ENCODE measurements at places on chromosomes 6 and 20. TPM values are rescaled to one million over a fixed set of nuclear protein-coding genes. Genes with fewer than 3 reads are reported as not detected.
A peak's percentile ranks its signal among the peaks of the same experiment; 100 is the strongest.

DNA sequence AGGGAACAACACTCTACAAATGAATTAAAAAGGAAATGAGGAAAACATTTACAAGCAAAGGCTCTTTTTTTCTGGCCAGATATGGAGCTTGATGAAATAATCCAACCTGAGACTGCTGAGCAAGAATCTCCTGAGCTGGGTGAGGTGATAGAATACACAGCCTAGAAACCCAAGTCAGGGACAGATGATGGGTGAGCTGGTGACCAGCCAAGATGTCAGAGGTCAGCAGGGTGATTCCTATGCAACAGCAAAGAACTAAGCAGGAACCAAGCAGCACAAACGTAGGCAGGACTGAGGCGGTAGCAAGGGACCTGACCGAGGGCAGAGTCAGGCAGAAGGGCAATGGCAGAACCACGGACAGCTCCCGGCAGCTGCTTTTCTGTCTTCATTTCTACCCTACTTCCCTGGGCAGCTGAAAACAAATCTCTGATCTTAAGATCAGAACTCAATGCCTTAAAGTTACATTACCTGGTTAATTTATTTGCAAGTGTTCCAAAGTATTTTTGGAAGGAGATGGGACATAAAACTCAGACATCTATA lies 75.1 kb downstream of the CDC40 start:
- peak; percentile 57 for DNase-seq

GRCh38 chr6:151109361-151109760 lies 130.4 kb upstream of the AKAP12 start:
- no peak for DNase-seq

GRCh38 chr6:3019065-3019464 lies 19.4 kb downstream of the NQO2 start:
- no peak for DNase-seq

DNA sequence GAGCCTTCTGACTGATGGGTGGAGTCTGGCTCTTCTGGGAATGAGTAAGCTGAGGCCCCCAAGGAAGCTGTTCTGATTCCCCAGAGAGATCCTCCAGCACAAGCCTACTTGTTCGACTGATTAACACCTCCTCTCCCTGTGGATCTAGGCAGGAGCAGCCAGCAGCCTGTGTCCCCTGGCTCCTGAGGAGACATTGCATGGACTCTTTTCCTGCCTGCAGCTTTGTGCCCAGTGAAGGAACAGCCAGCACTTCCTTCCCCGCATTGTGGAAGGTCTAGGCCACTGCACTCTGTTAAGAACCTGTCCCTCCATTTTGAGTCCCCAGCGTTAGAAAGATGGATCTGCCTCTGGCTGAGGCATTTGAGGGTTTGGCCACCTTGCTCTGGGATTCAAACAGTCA lies 29.1 kb downstream of the LRFN2 start:
- DNase-seq: no peak

DNA sequence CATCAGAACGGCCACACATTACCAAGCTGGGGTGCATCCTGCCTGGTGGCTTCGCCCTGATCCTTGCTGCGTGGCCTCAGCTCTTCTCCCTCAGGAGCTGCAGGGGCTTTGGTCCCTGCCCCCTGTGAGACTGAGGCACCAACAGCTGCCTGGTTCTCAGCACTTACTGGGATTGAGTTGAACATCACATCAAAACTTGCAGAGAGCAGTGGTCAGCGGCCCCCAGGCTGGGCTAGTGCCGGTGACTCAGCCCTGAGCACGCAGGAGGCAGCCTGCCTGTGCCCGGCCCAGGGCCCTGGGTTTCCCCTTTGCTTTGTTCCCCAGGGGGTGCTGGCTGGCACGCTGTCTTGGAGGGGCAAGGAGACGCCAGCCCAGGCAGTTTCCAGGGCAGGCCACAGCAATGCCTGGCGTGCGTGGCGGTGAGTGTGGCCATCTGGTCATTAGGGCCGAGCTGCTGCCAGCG lies 63.3 kb downstream of the DLL1 start:
- DNase-seq: no peak

Gene TTLL9
- total RNA-seq: not detected

DNA sequence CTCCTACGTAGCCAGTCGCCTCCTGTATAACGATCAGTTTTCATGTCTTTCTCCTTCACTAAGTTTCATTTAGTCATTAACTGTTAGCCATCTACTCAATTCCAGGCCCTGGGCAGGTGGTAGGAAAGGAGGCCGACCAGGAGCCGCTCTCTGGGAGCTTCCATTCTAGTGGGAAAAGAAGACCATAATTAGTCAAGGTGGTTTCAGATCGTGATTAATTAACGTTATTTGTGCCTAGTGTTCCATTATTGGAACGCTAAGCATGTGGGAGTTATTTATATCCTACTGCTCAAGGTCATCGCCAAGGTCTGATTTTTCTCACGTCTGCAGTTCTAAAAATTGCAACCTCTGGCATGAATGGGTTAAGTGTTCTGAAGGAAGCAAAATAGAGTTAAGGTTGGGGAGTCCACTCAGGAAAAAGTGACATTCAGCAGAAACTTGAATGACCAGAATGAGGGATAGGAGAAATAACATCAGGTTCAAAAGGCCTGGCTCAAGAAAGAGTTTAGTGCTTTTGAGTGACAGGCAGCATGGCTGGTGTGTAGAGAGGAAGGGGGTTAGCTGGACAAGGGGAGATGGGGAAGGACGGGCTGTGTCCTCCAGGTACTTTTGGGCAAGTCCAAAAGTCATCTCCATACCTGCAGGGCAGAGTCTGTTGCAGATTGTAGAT lies 812 bp downstream of the SLC9A8 start:
- no peak for DNase-seq

DNA sequence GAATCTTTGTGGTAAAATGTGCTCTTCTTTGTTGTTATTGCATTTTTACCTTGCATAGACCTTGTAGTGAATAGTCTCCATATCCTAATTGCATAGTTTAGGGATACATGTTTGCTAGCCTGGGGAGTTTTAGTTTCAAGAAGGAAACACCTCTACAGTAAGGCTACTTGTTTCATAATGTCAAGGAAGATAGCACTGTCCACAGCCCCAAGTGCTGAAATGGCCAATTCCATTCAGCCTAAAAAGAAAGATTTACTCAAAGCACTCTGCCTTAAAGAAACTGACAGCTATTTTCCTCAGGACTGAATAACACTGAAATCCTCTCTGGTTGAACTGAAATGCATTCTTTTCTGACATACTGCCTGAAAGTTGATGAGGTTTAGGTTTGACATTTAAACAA lies 2.6 kb downstream of the HCRTR2 start:
- no peak for DNase-seq

DNA sequence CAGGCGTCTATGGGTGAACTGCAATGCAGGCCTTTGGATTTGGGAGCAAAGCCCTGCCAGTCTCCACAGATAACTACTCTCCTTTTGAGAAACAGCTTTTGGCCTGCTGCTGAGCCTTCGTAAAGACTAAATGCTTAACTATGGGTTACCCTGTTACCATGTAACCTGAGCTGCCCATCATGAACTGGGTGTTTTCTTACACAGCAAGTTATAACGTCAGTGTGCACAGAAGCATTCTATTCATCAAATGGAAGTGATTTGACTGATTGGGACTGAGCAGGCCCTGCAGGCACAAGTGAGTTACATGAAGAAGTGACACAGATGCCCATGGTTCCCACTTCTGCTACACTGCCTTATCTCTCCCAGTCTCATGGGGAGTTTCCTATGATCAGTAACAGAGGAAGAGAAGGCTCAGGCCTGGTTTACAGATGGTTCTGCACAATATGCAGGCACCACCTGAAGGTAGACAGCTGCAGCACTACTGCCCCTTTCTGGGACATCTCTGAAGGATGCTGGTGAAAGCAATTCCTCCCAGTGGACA lies 319.1 kb downstream of the CD83 start:
- no peak for DNase-seq

Gene MAP3K7
- total RNA-seq: 27.7 TPM

DNA sequence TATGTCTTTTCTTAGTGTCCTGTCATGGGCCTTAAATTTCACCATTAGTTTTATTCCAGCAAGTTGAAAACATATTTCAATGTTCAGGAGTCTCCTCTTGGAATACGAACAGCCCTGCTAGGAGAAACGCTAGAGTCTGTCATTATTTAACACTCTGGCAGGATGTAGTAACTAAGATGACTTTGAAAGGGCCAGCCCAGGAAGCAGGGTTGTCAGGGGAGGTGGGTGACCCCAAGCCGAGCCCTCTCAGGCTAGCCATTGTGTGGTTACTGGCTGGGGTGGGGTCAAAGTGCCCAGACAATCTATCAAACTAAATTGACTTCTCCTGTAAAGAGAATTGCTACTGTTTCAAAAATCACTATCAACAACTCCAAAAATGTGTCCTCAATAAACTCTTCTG lies 67.8 kb downstream of the LY86 start:
- no peak for DNase-seq

- no peak for DNase-seq
Observed at GRCh38 chr20:13292201-13292885, 71.3 kb downstream of the ISM1 start.

- no peak for DNase-seq
Observed at GRCh38 chr20:57831326-57831992, 121.6 kb upstream of the PMEPA1 start.

- DNase-seq: no peak
Observed at GRCh38 chr6:37173493-37174195, 3.7 kb downstream of the PIM1 start.

DNA sequence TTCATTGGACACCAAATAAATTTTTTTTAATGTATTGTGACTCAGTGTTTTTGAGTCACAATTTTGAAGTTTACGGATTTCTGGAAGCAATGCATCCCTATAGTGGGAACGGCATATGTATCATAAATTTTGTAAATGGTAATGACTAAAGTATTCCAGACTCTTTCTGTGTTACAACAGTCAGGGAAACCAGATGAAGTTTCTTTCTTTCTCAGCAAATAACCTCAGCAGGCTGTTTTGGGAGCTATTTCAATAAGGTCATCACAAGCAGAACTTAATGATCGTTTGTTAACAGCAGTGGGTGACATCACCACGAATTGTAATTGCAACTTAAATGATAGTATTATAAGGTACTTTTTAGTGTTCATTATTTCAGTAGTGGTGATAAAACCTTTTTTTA lies 52.0 kb downstream of the HIVEP1 start:
- DNase-seq: no peak

DNA sequence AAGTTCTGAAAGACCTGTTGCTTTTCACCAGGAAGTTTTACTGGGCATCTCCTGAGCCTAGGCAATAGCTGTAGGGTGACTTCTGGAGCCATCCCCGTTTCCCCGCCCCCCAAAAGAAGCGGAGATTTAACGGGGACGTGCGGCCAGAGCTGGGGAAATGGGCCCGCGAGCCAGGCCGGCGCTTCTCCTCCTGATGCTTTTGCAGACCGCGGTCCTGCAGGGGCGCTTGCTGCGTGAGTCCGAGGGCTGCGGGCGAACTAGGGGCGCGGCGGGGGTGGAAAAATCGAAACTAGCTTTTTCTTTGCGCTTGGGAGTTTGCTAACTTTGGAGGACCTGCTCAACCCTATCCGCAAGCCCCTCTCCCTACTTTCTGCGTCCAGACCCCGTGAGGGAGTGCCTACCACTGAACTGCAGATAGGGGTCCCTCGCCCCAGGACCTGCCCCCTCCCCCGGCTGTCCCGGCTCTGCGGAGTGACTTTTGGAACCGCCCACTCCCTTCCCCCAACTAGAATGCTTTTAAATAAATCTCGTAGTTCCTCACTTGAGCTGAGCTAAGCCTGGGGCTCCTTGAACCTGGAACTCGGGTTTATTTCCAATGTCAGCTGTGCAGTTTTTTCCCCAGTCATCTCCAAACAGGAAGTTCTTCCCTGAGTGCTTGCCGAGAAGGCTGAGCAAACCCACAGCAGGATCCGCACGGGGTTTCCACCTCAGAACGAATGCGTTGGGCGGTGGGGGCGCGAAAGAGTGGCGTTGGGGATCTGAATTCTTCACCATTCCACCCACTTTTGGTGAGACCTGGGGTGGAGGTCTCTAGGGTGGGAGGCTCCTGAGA lies at the start of gene HFE:
HFE (plus strand) TSS at position 146 of the 832 bp plus-strand sequence; CDS start at position 158, 12 bp downstream.
- DNase-seq: peak; percentile 57

GRCh38 chr20:62816884-62817873 lies at the start of gene COL9A3:
TSS of gene COL9A3 (plus strand) at chr20:62817050. CDS start at chr20:62817065, 15 bp downstream.
- peak; percentile 64 for DNase-seq

DNA sequence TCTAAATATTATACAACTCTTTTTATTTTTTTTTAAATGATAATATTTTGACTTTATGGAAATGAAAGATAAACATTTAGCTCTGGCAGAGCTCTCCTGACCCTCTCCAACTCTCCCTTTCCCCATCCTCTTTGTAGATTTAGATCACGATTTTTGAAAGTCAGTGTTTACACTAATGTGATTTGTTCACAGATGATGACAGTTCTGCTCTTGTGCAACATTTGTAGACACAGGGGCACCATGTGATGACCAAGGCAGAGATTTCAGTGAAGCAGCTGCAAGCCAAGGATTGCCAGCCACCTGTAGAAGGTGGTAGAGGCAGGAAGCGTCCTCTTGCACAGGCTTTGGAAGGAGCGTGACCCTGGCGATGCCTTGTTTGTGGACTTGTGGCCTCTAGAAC lies 483.2 kb downstream of the QKI start:
- DNase-seq: no peak

- no peak for DNase-seq
Observed at GRCh38 chr6:170143401-170144150, 147.3 kb downstream of the DLL1 start.

DNA sequence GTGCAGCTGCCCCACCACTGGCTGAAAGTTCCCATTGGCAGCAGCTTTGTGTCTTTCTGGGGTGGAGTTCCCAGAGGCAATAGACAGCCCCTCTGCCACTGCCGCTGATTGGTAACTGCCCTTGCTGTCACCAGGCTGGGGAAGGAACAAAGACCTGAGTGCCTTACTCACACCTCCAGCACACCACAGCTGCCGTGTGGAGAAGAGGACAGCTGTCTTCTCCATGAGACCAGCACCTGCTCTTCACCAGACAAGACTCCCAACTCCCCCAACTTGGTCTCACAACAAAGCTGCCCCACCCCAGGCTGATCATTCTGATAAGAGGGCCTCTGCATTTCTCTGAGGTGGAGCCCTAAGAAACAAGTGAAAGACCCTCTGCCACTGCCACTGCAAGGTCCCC lies 39.7 kb upstream of the PTCHD4 start:
- no peak for DNase-seq

Gene HCK
- not detected for total RNA-seq

Gene GRM4
- not detected for total RNA-seq

DNA sequence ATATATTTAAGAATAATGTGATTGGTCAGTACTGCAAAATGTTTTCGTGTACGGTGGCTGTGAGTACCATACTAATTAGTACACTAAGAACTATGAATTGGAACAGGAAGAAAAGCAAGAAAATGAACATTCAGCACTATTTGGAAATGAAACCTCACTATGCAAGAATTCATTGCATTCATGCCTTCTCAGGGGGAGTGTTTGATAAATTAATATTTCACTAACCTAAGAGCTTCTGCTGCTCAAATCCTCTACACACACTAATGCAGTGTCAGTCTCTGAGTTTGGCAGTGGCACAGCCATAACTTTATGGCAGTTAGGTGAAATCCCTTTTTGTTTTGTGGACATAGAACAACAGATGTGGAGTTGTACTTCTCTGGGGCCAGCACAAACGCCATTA lies 60.1 kb downstream of the SLC16A10 start:
- no peak for DNase-seq

Gene EBF4
- total RNA-seq: 7.5 TPM

Data from Caco-2 (cell line).